Activated CD4-positive, alpha-beta T cell treated with anti-CD3 and anti-CD28 coated beads for 24 hours (primary cell): ENCODE measurements at places on chromosomes 7 and 10.

- no peak for DNase-seq
Measured at GRCh38 chr10:98235846-98236245, 32.1 kb downstream of the LOXL4 start.

- DNase-seq: no peak
Measured at GRCh38 chr10:74822101-74822500, 4.3 kb upstream of the KAT6B start.

GRCh38 chr10:78804411-78805032, 264.2 kb upstream of the ZMIZ1 start:
- no peak for DNase-seq

DNA sequence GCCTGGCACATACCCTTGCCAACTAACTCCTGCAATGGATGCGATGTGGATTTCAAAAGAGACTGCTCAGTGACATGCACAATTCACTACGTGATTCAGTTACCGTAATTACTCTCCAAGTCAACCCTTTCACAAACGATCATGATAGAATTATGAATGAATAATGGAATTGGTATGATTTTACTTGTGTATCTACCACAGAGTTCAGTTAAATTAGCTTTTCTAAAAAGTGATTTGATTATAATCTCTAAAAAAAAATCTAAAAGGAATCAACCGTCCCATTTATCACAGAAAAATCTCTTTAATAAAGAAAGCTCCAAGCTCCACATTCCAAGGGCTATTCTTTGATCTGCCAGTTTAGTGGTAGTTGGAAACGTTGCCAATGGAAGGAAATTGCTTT, 30.4 kb upstream of the RSU1 start:
- no peak for DNase-seq

- DNase-seq: no peak
Measured at GRCh38 chr10:128812000-128812399, 655.0 kb upstream of the MGMT start.

- DNase-seq: no peak
Measured at GRCh38 chr10:119133949-119134348, 30.0 kb downstream of the DENND10 start.

GRCh38 chr10:48249763-48250351, 24.6 kb downstream of the FRMPD2 start:
- no peak for DNase-seq

DNA sequence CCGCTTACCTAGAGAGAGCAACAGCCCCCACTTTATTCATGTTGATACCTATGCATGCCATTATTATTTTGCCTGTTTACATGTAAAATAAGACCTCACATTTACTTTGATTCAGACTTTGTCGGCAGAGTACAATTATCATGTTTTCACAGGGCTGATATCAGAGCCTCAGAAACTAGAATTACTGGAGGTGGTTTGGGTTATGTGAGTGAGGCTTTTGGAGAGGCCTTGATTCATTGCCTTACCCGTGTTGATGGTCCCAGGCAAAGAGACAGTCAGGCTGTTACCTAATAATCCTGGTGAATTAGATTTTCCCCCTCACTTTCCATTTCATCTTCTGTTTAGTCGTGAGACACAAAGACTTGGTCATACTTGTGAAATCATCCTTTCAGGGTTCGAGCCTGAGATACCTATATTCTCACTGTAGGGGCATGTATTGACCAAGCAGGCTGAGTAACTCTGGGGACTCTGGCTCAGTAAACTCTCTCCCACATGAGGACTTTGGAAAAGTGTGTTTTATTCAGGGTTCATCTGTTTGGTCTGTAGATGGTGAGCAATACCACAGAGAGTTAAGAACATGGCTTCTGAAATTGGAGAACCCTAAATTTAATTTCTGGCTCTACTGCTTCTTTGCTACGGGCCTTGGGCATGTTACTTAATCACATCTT, 150.9 kb downstream of the CELF2 start:
- DNase-seq: no peak

GRCh38 chr10:49596493-49596809, 13.7 kb upstream of the SLC18A3 start:
- no peak for DNase-seq

- no peak for DNase-seq
Measured at GRCh38 chr10:112834751-112835181, 115.3 kb upstream of the TCF7L2 start.

GRCh38 chr7:46207931-46208634, 287.0 kb upstream of the IGFBP3 start:
- no peak for DNase-seq

- no peak for DNase-seq
Measured at GRCh38 chr10:104501864-104502579, 139.1 kb upstream of the SORCS3 start.

- no peak for DNase-seq
Measured at GRCh38 chr7:104217620-104218019, 9.8 kb upstream of the ORC5 start.

GRCh38 chr7:15068324-15068723, 165.8 kb upstream of the DGKB start:
- DNase-seq: no peak

DNA sequence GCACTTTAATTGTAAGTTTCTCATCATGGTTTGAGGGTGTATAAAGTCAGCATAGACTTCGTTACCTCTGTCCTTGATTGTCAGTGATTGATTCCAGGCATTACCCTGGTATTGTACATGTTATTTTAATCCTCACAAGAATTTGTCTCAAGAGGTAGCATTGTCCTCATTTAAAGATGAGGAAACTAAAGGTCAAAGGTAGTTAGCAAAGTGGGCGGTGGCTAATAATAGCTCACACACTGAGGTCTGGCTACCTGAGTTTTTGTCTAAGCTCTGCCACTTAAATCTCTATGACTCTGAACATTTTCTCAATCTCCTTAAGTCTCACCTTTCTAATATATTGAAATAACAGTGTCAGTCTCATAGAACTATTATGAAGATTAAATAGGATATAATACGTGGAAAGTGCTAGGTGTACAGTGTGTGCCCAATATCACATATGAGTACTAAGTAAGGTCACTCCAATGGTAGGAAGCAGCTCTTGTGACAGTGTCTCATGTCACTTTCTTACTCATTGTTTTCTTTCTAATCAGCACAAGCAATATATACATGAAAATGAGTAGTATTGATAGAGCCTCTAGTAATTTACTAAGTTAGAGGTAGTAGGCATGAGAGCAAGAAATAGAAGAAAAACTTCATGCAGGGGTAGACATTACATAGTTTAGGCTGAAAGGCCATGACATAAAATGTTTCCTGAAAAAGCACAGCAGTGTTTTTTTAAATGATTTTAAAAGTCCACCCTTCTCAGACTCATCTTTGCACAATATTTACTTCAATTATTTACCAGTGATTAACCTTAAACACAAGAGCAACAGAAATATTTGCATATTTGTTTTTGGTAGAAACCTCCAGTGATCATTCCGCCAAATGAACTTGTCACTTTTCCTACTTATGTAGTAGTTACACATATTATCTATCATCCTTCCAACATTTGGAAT, 21.0 kb downstream of the AHR start:
- no peak for DNase-seq

- DNase-seq: no peak
Measured at GRCh38 chr7:110130669-110131068, 960.3 kb upstream of the LRRN3 start.

GRCh38 chr10:62259998-62260397, 8.6 kb downstream of the RTKN2 start:
- no peak for DNase-seq

DNA sequence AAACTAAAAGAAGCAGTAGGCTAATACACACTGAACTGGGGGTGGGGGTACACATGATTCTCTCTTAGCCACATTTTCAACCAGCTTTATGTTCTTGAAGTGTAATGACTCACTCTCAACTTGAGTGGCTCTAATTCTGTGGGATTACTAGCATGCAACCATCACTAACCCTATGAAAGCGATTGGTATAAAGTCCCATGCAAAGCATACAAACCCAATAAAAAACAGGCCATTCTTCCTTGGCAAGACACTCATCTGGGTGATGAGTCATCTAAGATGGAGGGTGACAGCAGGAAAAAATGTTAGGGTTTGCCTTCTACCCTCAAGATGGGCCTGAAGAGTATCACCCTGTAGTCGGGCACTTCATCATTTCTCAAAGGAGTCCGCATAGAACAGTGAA, 14.9 kb upstream of the PON3 start:
- no peak for DNase-seq

- no peak for DNase-seq
Measured at GRCh38 chr10:88032566-88032965, 169.1 kb downstream of the PTEN start.

DNA sequence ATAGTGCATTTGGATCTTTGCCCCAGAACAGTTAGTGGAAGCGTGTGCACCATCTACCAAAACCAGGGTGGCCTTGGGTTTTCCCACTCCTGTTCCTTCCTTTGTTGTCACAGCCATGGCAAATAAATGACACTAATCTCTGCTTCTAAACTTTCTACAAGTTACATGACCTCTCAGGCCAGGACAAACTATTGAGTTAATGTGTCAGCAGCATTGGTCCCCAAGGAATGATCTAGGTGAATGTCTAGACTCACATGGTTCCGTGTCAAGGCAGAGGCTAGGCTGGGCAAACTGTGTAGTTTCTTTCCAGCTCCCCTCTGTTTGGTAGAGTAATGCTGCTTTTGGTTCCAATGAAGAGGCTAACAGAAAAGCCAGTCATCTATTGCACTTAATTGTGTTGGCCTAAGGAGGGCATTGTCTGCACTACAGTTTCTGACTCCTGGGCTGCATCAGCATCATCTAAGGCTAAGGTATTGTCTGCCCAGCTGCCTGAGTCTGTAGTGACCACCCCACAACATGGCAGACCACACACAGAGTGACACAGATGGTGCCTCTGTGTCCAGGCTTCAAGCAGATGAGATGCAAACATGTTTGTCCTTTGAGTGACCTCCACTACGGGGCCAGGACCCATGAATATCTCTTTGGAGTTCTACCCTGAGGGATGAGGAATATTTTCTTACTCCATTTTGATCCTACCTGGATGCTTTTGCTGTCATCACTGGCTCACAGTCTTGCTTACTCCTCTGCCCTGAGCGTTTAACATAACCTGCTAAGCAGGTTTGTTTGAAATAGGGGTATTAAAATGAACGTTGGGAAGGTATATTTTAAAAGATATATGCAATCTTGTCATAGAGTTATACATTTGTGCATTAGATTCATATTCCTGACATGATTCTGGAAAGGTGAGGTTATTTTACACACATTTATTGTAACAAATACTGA, 1.7 kb downstream of the CYP3A4 start:
- no peak for DNase-seq

- DNase-seq: no peak
Measured at GRCh38 chr7:74306730-74307469, 17.7 kb downstream of the CLIP2 start.

- no peak for DNase-seq
Measured at GRCh38 chr7:124263232-124263827, 230.5 kb upstream of the TMEM229A start.

- DNase-seq: no peak
Measured at GRCh38 chr7:91165006-91165845, 99.0 kb upstream of the FZD1 start.

GRCh38 chr10:122116331-122116730, 127.4 kb downstream of the TACC2 start:
- DNase-seq: no peak

- DNase-seq: no peak
Measured at GRCh38 chr7:46468753-46469356, 547.8 kb upstream of the IGFBP3 start.

DNA sequence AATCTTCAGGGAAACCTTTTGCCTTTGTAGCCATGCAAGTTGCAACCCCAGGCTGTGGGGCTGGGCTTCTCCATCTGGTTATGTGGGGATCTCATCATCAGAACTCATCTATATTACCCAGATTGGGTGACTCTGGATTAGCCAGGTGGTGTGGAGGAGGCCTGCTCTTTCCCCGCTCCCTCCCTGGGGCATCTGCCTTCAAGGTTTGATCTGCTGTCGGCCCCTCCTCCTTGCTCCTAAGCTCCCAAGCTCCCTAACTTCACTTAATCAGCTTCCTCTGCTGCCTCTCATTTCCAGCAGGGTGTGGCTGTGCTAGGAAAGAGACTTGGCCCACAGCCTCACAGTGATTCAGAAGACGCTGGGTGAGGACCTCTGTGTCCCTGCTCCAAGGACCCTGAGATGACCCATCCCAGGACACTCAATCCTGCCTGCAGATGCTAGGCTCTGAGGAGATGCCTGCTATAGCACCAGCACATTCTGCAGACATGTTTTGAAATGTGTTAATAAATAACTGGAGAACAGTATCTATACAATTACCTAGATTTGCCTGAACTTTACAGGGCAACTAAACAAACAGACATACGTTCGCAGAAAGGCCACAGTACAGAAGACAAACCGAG, 392.1 kb upstream of the PODXL start:
- no peak for DNase-seq

DNA sequence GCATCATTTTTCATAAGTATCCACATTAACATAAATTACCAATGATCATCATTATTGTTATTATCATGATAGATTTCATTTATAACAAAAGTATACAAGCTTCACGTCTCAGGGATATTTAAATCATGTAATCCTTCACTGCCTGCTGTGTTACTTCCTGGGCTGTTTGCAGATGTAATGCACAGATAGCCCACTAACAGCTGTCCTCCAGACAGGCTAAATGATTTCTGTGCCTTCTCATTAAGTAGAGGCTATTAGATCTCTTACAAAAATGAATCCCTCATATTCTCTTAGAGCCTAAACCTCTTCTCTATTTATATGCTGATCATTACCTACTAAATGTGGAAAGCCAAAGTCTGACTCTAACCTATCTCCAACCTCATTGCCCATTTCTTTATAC, 9.3 kb downstream of the PCLO start:
- no peak for DNase-seq
